Stimulated activated CD4-positive, alpha-beta T cell treated with anti-CD3 and anti-CD28 coated beads, Interleukin-1b, Interleukin-23, amount 100 ng/mL, for 1 hour (primary cell): ENCODE measurements at places on chromosomes 4 and X.

- no peak for DNase-seq
Measured at GRCh38 chr4:67899096-67899495, 15.3 kb upstream of the TMPRSS11D start.

GRCh38 chr4:94744850-94745249 lies 12.9 kb upstream of the BMPR1B start:
- DNase-seq, result no peak

- DNase-seq, result no peak
Measured at GRCh38 chr4:99991741-99992140, 41.7 kb upstream of the H2AZ1 start.

- DNase-seq, result no peak
Measured at GRCh38 chrX:13487731-13488505, 81.5 kb upstream of the EGFL6 start.

DNA sequence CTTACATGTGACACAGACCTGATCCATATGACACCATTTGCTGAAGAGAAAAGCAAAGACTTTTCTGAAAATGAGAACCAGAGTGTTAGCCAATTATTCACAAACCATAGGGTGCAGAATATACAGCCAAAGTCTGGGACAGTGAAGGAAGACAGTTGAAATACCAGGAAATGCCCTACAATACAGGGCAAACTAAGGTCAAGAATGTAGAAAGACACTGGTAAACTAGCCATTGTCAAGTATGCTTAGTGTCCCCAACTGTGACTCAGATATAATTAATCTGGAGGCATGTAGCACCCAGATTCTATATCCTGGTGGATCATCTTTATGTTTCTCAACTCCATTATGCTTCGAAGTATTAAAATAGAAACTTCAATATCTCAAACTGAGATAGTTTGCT lies 200.9 kb upstream of the FSTL5 start:
- no peak for DNase-seq

DNA sequence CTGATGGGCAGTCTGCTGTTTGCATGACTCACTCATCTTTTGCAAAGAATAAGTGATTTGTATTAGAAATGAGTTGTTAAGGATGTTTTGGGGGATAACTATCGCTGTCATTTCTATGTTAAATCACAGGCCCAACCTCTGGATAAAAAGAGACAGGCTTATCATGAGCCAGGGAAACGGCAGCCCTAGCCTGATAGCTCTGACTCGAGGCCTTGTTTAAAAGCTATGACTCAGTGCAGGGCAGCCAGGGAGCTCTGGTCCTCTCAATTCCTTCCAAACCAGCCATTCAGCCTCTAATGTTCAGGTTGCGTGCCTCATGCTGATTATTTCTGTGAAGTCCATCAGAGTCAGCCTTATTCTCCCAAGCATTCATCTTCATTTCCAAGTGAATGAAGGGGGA lies 305.9 kb upstream of the HAND2 start:
- DNase-seq, result no peak

DNA sequence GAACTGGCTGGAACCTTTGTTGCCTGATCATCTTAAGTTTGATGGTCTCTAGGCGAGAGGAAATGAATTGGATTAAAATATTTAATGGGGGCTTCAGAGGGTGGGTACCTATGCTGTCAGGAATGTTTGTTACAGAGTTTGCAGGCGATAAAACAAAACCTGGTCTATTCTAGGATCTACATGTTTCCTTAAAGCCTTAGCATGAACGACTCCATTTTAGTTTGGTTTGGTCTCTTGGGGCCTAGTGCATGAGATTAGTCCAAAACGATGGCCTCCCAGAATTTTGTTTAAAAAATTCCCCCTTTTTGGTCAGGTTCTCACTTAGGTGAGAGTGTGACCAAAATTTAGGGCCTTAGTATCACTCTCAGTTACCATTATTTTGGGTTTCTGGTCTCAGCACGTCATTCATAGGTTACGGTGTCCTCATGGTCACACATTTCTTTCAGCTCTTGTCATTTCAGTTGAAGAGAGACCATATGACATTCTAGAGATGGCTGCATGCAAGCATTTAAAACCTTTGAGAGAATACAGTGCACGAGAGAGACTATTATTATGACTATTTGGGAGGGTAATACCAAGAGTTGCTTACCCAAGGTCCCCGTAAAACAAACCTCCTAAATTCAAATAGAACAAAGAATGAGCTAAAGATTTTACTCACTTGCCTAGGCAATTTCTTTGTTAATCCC lies 13.8 kb downstream of the MOB1B start:
- no peak for DNase-seq

DNA sequence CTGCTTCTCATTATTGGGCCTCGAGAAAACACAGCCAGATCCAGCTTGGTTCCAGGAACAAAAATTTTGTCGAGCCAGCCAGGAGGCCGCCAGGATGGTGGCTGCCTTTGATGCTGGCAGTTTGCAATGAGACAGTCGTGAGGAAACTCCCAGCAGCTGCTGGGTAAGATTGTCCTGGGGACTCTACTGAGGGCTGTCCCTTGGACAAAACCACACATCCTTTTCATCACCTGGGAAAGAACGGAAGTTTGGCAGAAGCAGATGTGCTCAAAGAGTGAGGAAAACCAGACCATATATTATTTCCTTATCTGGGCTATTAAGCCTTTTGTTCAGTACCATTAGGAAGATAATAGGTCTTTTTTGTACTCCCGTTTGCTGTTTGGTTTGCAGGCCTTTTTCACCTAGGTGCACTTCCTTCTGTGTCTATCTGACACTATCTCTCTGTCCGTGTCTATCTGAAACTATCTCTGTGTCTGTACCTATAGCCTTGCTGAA lies 13.4 kb upstream of the PAPSS1 start:
- DNase-seq, result no peak

GRCh38 chr4:140331876-140332275 lies 41.6 kb upstream of the SCOC start:
- no peak for DNase-seq

DNA sequence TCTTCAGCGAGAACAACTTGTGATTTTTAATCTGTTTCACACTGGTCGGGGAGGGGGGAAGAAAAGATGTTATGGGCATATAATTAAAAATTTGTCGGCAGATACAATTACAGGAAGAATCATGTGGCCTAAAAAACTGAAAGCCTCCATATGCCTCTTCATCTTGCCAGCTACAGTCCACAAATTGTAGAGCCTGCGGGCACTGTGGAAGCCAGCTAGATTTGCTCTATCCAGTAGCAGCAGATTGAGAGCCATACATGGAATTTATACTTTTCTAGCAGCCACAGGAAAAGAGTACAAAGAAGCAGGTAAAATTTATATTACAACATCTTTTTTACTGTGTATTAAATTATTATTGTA lies 147.3 kb downstream of the TBL1X start:
- DNase-seq, result no peak

- DNase-seq, result no peak
Measured at GRCh38 chrX:52598886-52599285, 55.8 kb downstream of the SSX7 start.

DNA sequence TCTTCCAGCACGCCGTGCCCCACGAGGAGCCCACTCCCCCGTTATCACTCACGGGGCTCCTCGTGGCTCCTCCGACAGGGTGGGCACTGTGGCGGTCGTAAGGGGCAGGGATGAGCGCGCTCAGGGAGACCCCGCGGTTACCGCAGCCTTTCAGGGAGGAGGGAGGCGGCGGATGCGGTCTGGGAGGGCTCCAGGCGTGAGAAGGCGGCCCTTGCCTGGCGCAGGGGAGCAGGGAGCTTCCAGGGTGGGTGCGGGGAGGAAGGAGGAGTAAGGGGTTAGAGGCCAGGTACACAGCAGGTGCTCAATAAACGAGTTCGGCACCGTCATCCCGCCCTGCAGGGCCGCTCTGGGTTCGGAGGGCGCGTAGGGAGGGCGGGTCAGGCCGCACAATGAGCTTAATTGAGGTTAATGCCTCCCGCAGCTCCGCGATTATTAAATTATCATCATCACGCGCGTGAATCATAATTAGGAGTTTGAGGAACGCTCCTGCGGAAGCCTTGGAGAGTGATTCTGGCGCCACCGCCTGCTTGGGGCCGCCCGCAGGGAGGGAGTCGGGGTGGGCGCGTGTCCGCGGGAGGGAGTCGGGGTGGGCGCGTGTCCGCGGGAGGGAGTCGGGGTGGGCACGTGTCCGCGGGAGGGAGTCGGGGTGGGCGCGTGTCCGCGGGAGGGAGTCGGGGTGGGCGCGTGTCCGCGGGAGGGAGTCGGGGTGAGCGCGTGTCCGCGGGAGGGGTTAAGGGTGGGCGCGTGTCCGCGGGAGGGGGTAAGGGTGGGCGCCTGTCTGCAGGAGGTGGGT lies 7.6 kb upstream of the NKX1-1 start:
- no peak for DNase-seq

GRCh38 chrX:15676886-15677285 lies 12.3 kb upstream of the CLTRN start:
- no peak for DNase-seq

DNA sequence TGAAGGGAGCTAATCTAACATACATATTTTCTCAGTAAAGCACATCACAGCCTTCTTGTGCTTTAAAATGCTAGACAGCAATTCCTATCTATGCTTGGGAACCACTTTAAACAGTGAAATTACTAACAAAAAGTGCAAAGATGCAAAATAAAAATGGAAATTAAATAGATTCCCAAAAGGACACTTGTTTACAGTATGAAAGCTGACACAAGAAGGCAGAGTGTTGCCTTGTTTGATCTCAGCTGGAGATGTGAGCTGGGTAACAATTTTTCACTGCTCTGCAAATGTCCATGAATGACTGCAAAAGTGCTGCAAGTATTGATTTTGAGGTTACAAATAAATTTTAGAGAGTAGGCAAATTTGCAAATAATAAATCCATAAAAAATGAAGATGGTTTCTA lies 22.3 kb downstream of the GRIA2 start:
- no peak for DNase-seq

GRCh38 chr4:27176400-27176799 lies 315.8 kb downstream of the STIM2 start:
- no peak for DNase-seq

DNA sequence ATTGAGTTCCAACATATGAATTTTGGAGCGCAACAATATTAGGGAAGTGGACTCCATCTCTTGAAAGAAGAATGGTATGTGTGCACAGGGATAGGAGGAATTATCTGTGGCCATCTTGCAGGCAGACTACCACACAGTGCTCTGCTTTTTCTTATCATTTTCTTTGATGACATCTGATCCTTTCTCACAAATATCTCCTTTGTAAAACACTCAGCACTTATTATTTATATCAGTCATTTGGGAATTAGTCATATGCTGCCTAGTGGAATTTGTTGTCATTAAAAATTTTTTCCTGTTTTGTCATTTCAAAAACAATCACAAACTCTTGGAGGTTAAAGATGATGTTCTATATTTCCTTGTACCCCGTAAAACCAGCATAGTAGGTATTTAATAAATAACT lies 444.3 kb upstream of the ATOH1 start:
- DNase-seq, result no peak

- no peak for DNase-seq
Measured at GRCh38 chrX:120310861-120311726, at the start of gene TMEM255A. Gene TMEM255A (minus strand): TSS chrX:120311461. CDS start chrX:120311309, 152 bp downstream.

- no peak for DNase-seq
Measured at GRCh38 chr4:183097231-183098018, 1.6 kb upstream of the WWC2 start.

- DNase-seq, result no peak
Measured at GRCh38 chrX:86930419-86930818, 587.2 kb upstream of the KLHL4 start.

DNA sequence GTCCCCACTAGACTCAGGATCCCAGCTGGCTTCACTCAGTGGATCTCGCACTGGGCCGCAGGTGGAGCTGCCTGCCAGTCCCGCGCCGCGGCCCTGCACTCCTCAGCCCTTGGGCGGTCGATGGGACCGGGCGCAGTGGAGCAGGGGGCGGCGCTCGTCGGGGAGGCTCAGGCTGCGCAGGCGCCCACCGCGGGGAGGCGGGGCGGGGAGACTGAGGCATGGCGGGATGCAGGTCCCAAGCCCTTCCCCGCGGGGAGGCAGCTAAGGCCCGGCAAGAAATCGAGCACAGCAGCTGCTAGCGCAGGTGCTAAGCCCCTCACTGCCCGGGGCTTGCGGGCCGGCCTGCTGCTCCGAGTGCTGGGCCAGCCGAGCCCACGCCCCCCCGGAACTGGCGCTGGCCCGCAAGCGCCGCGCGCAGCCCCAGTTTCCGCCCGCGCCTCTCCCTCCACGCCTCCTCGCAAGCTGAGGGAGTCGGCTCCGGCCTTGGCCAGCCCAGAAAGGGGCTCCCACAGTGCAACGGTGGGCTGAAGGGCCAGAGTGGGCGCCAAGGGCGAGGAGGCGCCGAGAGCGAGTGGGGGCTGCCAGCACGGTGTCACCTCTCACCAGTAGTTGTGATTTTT lies 1038.0 kb downstream of the PCDH19 start:
- DNase-seq, result no peak

GRCh38 chr4:71814433-71814832 lies 30.6 kb upstream of the GC start:
- DNase-seq, result no peak

DNA sequence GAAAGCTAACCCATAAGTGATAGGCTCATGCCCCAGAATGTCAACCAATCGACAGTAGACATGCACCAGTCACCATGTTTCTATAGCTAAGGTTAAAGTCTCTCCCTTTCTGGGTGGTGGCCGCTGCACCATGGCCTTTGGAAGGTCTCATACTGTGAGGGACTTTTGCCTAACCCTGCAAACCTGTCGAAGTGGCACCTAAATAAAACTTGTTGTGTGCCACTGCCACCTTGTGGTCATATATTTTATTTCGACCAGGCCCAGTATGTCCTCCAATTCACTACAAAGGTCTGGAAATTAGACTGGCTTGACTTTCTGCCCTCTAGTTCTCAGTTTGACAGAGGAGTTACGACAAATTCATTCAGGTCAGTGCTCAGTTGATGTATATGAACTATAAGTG lies 163.1 kb downstream of the SMARCA1 start:
- DNase-seq, result no peak

- no peak for DNase-seq
Measured at GRCh38 chrX:23503835-23504539, 163.3 kb upstream of the PRDX4 start.

- no peak for DNase-seq
Measured at GRCh38 chr4:80134936-80135701, 62.1 kb upstream of the ANTXR2 start.

- no peak for DNase-seq
Measured at GRCh38 chr4:73308286-73308685, 49.7 kb upstream of the ANKRD17 start.

GRCh38 chr4:142016031-142016430 lies 379.6 kb downstream of the IL15 start:
- DNase-seq, result no peak

DNA sequence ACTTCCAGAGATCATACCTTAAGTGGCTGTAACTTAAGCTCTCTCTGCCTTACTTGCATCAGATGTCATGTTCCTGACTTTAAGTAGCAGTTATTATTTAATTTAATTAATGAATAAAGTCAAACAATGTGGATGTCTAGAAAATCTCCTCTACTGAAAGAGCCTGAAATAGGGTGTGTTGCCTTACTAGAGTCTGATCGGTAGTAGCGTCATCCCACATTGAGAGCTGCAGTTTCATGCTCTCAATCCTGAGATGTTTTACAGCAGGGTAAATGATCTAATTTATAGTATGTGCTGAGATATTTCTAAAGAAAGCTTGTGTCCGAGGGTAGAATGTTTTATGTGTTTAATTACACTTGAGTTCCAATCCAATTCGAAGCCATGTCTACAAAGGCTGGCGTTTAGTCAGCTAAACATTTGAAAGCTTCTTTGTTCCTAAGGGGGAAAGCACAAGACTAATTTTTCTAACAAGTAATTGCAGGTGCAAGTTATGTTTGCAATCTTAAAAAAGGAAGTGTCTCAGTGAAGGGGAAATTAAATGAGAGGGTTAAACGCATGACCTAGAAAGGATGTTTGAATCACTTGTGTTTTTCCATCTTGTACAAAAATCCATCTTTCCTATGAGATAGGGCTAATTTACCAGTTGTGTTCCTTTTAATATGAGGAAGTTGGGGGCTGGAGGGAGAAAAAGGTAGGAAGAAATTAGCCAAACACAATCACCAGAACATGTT lies 391.0 kb upstream of the MAGEB2 start:
- no peak for DNase-seq
